ENCODE measurements at places on chromosomes 6 and 20.

- no peak for DNase-seq
Observed at GRCh38 chr6:42744351-42744893, 1.5 kb downstream of the TBCC start.

- no peak for DNase-seq
Observed at GRCh38 chr20:20737158-20737557, 24.7 kb upstream of the RALGAPA2 start.

- DNase-seq: no peak
Observed at GRCh38 chr6:137851669-137852068, 15.4 kb upstream of the TNFAIP3 start.

DNA sequence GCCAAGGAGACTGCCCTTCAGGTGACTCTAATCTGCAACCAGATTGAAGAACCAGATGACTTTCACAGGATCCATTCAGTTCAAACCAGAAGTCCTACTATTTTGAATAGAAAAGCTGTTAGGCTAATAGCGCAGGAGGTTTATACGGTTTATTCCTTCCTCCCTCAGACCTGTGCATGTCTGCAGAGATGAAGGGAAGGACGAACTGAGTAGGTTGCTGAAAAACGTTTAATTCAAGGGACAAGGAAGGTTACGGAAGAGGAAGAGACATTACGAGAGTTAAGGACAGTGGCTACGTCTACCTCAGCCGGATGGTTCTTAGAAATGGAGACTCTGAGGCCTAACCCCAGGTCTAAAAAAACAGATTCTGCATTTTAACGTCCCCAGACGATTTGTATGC is 978 bp downstream of the AURKA start:
- no peak for DNase-seq

- no peak for DNase-seq
Observed at GRCh38 chr6:143248359-143248758, 187.7 kb downstream of the AIG1 start.
